ENCODE measurements at places on chromosomes 13 and 19. TPM values are rescaled to one million over a fixed set of nuclear protein-coding genes. Genes with fewer than 3 reads are reported as not detected.

The SERTM1 gene
- total RNA-seq: not detected

The PLIN3 gene
- 97.3 TPM for total RNA-seq

The IGFL3 gene
- not detected for total RNA-seq

The C3 gene
- 318 TPM for total RNA-seq

The ZNF628 gene
- total RNA-seq: 1.9 TPM

The URI1 gene
- total RNA-seq: 31.6 TPM

The CCL25 gene
- total RNA-seq: not detected

The CD22 gene
- not detected for total RNA-seq

The BEST2 gene
- total RNA-seq: not detected

The ATP8B3 gene
- total RNA-seq: 1.4 TPM

The NAPA gene
- 114 TPM for total RNA-seq

The IGFL2 gene
- not detected for total RNA-seq

The SLC10A2 gene
- not detected for total RNA-seq

The ATP8A2 gene
- 0.09 TPM for total RNA-seq

The COX7A1 gene
- total RNA-seq: 17.6 TPM

The RNF225 gene
- total RNA-seq: 0.09 TPM

The KASH5 gene
- total RNA-seq: not detected

The FSD1 gene
- total RNA-seq: 7.1 TPM

The LILRA2 gene
- not detected for total RNA-seq

The PDE4C gene
- 6.2 TPM for total RNA-seq

The KLK14 gene
- not detected for total RNA-seq

The ARHGEF18 gene
- 32.1 TPM for total RNA-seq

The OR4F17 gene
- total RNA-seq: not detected

The CBY2 gene
- total RNA-seq: not detected

The RFPL4AL1 gene
- not detected for total RNA-seq

The KIR3DL1 gene
- not detected for total RNA-seq

The ENOX1 gene
- 13.9 TPM for total RNA-seq

The ADAMTSL5 gene
- total RNA-seq: 14.8 TPM

The SHISA2 gene
- total RNA-seq: 1.1 TPM

The FGF21 gene
- not detected for total RNA-seq

The GPR12 gene
- not detected for total RNA-seq

The ZNF132 gene
- total RNA-seq: 3.8 TPM

The DENND1C gene
- total RNA-seq: not detected

The ZNF66 gene
- 1.4 TPM for total RNA-seq

The TEKTIP1 gene
- not detected for total RNA-seq

The CDX2 gene
- total RNA-seq: not detected

The PROZ gene
- total RNA-seq: not detected

The TRAPPC2B gene
- 28.2 TPM for total RNA-seq

The ONECUT3 gene
- total RNA-seq: not detected

The ELAVL3 gene
- not detected for total RNA-seq

The EPS8L1 gene
- 2.5 TPM for total RNA-seq

The DMKN gene
- total RNA-seq: 37.0 TPM

The ANGPTL8 gene
- not detected for total RNA-seq

The PEAK3 gene
- total RNA-seq: 0.09 TPM

The CADM4 gene
- 0.70 TPM for total RNA-seq

The BRME1 gene
- 0.09 TPM for total RNA-seq

The ZNF610 gene
- total RNA-seq: 1.8 TPM

The HTR2A gene
- total RNA-seq: 1.2 TPM
